NCI-H460 (cell line): ENCODE measurements at places on chromosomes 3 and 15. TPM values are rescaled to one million over a fixed set of nuclear protein-coding genes. Genes with fewer than 3 reads are reported as not detected.

GRCh38 chr3:26699553-26699952 lies 77.0 kb downstream of the LRRC3B start:
- DNase-seq: no peak

GRCh38 chr15:26516102-26516980 lies 256.5 kb downstream of the GABRB3 start:
- DNase-seq: no peak

Gene SH3BP5
- 5.2 and 5.6 TPM in 2 replicates for total RNA-seq

DNA sequence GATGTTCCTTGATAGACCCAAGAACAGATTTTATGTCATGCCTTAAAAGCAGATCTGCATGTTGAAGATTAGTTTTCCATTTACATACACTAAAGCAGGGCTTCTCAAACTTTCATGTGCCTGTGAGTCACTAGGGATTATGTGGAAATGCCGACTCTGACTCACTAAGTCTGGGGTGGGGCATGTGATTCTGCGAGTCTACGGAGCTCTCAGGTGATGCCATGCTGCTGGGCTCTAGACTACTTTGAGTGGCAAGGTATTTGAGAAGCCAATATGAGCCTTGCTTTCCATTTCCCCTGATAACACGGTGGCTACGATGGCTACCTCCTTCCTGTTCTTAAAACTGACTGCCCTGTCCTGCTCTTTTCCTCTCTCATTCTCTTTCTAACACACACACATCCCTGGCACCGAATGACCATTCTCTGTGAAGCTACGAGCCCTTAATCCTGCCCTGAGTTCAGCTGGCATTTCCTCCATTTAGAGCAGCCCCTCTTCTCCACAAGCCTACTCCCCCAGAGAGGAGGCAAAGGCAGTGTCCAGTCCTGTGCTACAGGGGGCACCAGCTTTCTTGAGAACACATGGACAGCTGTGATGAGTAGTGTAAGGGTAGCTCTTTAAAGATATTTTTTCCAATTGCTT lies 39.7 kb upstream of the PYGO1 start:
- DNase-seq: peak; percentile 82

- DNase-seq: no peak
Measured at GRCh38 chr3:148128136-148128535, 569.6 kb upstream of the AGTR1 start.

DNA sequence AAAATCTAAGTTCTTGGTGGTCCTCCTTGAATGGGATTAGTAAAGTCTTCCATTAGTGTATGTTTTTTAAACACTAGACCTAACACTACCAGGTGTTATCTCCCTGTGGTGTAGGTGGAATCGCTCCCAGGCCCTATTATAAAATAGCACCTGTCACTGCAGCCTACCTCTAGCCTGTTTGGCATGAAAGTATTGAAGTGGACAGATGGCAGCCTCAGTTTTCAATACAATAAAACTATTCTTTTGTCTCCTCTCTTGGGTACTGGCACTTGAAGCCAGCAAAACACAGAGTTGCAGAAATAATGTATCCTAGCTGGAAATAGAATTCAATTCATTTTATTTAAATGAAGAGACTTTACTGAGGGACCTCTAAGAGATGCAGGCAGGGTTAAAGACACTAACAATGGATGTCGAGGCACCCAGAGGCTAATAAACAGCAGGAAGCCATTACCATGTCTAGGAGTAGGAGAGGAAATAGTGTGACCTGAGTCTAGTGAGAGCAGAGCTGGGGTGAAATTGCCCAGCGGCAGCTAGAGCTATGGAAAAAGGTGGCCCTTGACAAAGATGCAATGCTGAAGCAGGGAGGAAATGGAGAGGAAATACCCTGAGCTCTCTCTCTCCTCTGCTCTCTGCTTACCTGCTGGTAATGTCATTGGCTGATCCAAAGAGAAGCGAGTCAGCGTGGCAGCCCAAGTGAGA lies 49.1 kb upstream of the TMEM158 start:
- no peak for DNase-seq

Gene ZNF860
- total RNA-seq: 0.10 TPM in 1 of 2 replicates, not detected in the other

Gene PLCL2
- 3.5 and 3.8 TPM in 2 replicates for total RNA-seq

Gene TM4SF1
- 898 and 928 TPM in 2 replicates for total RNA-seq

Gene IL12A
- total RNA-seq: 3.1 and 5.3 TPM in 2 replicates

DNA sequence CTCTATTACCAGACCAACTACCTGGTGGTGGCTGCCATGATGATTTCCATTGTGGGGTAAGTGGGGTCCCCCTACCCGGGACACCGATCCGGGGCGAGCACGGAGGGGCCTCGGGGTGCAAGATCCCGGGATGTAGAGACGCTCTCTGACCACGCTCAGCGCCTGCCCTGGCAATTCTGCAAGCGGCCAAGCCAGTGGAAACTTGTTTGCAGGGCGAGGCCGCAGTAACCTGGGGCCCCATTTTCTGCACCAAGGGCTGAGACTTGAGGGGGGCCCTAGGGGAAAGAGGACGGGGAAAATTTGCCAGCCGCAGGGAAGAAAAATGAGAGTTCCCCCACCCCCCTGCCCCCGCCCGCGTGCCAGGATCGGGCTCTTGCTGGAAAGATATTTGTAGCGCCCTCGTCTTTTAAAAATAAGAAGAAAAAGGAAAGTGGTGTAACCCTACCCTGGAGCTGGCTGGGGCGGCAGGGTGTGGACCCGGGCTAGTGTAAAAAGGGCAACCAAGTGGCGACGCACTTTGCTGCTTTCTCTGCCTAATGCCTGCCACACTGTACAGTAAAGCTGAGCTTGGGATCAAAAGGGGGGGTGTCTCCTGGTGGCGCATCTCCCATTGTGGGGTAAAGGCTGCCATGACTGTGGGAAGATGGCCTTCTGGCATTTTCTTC lies 563 bp downstream of the ARL6IP5 start:
- DNase-seq: no peak

Gene TPRG1
- total RNA-seq: 2.7 and 4.8 TPM in 2 replicates

- DNase-seq: no peak
Measured at GRCh38 chr3:129657261-129658046, 51.0 kb upstream of the PLXND1 start.

Gene KIF15
- 14.3 and 17.4 TPM in 2 replicates for total RNA-seq

DNA sequence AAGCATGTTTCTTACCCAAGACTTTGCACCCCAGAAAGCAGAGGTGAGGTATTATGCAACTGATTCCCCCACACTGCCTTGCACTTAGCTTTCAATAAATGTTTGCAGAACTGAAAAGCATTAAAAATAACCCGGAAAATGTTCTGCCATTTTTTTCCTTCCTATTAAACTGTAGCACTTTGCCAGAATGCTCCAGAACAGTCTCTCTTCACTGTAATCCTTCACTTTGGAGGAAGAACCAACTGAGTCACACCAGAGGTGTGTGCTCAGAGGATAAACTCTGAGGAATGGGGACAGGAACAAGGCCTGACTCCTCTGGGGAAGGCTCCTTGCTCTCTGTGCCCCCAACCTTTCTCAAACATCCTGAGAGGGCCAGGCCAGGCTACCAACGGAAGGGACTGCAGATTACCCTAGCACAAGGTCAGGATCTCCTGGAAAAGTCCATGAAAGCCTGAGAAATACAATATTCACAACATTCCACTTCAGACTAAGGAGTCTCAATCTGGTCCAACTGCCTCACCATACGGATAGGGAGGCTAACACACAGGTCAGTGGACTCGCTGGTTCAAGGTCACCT lies 19.0 kb downstream of the ANP32A start:
- DNase-seq: no peak

DNA sequence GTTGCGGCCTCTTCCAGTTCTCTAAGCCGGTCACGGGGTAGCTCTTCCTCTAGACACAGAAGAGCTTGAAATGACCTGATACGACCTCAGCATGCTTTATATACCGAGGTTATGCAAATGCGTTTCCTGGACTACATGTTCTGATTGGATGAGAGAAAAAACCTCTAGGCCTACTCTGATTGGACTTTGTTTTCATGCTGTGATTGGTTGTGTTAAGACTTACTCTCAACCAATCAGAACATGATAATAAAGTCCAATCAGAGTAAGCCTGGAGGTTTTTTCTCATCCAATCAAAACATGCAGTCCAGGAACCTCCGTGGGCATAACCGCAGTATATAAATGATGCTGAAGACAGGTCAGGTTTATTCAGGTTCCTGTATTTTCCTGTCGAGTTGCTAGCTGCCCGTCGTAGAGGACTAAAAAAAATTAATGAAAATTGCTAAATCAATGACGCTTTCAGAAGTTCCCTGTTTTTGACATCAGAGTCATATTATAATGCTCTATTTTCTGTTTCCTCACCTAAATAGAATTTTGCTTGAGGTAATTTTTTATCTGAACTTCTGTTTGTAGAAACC lies 177.4 kb downstream of the POTEB3 start:
- peak; percentile 55 for DNase-seq

GRCh38 chr15:89370120-89370977 lies 35.7 kb upstream of the POLG start:
- DNase-seq: no peak

DNA sequence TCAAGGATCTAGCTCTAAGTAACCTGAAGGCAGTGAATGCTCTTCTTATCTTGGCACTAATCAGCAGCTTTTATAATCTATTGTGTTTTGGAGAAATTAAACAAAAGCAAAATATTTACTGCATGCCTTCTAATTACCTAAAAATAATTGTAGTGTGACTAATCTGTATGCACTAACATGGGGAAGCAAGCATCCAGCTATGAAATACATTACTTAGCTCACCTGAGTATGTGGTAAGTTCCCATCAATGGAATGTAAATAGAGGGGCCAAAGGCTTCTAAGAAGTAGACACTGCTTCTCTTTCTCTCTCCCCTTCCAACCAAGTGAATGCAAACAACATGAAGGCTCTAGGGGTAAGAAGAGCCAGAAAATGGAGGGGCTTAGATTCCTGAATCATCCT lies 165.6 kb downstream of the STAG1 start:
- DNase-seq: no peak

Gene ESYT3
- 1.5 and 2.6 TPM in 2 replicates for total RNA-seq

Gene AMT
- 0.20 and 0.50 TPM in 2 replicates for total RNA-seq

DNA sequence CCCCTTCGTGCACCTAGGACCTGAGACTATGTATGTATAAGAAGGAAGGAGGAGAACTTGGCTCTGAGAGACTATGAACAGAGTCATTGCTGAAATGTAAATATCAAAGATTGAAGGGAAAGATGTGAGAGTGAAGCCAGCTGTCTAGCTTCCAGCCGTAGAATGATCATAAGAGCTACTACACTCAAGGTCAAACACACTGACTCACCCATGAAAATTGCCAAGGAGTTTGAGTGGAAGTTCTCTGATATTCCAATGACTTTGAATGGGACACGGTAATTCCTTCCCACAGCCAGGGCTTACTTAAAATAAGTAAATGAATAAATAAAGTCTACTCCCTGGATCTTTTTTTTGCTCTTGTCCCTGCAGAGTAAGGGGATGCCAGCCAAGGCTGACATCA lies 398.9 kb upstream of the TPRG1 start:
- no peak for DNase-seq

DNA sequence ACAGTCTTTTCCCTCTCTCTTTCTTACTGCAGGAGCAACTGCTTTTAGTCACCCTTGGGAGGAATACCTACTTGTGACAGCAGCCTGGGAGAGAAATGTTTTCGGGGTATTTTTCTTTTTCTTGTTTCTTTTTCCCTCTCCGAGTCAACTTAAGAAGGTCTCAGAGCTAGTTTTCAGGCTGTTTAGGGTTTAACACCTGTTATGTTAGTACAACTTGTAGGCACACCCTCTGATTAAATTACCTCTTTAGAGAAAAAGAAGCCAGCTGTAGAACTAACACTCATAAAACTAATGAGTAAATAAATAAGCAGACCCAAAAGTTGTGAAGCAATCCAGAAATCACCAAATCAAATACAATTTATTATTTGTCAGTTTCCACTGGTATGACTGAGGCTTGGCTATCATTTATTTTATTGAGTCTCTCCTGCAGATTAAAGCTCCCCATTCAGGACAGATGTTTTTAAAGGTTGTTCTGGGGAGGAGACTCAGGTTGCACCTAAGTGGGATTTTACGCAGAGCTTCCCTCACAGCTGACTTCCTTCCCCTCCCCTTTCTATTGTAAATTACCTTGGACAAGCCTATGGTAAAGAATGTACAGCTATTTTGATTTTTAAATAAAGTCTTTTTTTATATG lies 112.5 kb downstream of the FOXB1 start:
- no peak for DNase-seq

- DNase-seq: no peak
Measured at GRCh38 chr3:176807938-176808337, 389.3 kb downstream of the TBL1XR1 start.

Gene IGSF10
- total RNA-seq: 0.14 and 0.15 TPM in 2 replicates
